ENCODE measurements at places on chromosomes 4 and X.
A peak's percentile ranks its signal among the peaks of the same experiment; 100 is the strongest.

DNA sequence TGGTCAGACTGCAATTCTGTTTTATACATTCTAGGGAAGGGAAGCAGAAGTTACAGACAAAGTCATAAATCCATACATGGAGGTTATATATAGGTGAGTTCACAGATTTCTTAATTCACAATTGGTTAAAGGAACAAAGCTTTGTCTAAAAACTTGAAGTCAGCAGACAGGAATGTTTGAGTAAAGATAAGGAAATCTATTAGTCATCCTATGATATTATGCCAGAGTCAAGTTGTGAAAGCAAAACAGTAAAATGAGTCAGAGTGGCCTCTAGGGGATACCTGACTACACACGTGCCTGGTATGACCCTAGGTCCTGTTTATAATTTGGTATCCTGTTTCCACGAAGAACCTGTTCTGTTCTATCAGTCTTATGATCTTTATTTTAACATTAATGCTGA, 31.5 kb downstream of the ACTRT1 start:
- no peak for DNase-seq

GRCh38 chr4:104425948-104426347, 68.7 kb downstream of the CXXC4 start:
- no peak for DNase-seq

DNA sequence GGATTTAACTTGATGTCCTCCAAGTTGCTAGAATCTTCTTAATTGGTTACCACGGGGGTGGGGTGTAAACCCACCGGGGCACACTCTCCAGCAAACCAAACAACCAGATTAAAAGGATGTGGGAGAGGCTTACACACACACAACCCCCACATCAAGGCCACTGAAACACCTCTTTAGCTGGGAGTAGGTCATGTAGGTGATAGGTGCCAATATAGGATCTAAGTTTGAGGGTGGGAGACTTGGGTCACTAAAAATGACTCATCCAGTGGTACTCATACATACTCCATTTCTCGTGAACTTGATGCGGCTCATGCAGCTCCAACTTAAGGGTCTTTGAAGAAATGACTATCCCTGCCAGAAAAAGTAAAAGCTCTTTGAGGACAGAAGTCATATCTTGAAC, 20.5 kb upstream of the CD40LG start:
- no peak for DNase-seq

- peak; percentile 85 for DNase-seq
Observed at GRCh38 chr4:5165420-5166369, 114.4 kb downstream of the STK32B start.

- no peak for DNase-seq
Observed at GRCh38 chrX:103399744-103400143, 23.4 kb downstream of the BEX3 start.

DNA sequence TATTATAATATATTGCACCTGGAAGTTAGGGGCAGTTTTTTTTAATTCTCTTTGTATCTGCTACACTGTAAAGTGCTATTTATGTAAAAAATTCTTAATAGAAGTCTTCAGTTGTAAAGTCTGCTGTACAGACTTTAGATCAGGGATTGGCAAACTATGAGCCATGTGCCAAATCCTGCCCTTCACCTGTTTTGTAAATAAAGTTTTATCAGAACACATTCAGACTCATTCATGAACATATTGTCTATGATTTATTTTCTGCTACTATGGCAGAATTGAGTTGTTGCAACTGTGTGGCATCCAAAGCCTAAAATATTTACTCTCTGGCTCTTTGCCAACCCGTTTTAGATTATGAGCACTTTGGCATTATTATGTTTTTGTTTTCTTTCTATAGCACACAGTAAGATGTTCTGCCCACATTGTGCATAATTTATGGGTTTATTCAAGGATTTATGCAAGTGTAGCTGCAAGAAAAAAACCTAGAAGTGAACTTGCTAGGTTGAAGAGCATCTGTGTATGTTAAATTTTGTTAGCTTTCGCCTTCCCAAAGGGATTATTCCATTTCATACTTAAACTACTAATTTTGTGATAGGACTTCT, 56.9 kb downstream of the CLCN3 start:
- no peak for DNase-seq
